ENCODE measurements at places on chromosomes 16 and 17.
A peak's percentile ranks its signal among the peaks of the same experiment; 100 is the strongest.

GRCh38 chr17:54891176-54891821 lies 9.4 kb upstream of the TOM1L1 start:
- DNase-seq = peak; percentile 69

DNA sequence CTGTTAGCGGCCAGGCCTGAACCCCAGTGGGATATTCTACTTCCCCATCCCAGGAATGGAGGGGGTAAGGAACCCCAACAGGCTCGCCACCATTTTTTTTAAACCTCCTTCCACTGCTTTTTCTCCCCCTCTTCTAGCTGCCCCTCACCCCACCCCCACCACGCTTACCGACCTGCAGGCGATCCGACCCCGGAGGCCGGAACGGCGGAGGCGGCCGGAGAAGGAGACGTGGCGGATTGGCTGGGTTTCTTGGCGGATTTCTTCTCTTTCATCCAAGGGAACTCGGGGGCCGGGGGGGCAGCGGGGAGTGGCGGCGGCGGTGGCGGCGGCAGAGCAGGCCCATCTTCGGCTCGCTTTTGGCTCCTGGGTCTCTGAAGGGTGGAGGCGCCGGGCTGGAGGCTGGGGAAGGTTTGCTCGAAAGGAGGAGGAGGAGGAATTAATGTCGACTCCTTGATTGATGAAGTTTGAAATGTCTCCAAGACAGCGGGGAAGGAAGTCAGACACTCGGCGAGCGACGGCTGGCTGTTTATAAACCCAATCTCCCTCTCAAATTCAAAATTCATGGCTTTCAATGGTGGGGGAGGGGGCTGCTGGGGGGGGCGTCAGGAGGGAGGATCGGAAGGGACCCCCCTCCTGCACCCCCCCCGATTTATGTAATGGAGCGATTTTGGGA lies 424 bp downstream of the HOXB2 start:
- DNase-seq = peak; percentile 94

GRCh38 chr17:61131585-61131984 lies 268.1 kb upstream of the TBX2 start:
- no peak for DNase-seq

DNA sequence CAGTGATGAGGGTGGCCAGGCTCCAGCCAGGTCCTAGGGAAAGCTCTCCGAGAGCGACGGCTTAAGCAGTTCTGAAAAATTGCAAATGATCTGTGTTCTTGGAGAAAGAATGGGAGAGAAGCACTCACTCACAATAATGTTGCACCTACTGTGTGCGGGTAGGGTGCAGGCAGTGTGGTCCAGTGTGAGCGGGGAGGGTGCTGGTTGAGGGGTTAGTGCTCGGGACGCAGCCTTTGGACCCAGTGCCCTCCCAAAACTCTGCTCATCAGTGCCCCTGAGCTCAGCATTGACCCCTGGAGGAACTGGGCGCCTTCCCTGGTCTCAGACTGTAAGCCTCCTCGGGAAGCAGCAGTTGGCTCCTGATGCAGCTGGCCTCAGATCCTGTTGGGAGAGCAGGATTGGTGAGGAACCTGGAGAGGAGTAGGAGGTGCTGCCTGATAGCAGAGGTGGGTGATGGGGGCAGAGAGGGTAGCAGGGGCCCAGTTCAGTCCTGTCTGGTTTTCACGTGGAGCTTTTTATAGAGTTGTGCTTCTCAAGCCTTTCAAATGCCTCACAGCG lies 23.6 kb upstream of the ZNF750 start:
- no peak for DNase-seq

DNA sequence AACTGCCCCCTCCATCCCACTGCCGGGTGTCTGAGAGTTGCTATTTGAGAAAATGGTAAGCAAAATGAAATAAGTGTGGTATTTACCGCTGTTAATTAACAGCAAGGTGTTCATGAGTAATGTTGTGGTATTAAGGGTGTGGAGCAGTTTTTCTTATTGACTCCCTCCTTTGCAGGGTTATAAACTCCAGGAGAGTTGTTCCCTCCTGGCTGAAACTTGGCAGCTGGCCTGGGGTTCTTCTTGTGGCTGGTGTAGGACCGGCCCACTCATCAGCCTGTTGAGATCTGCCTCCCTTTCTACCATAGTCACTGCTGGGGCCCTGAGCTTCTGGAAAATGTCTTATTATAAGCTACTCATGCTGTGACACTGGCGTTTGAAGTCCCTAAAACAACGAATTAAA lies 128.6 kb downstream of the SOX9 start:
- DNase-seq = no peak

GRCh38 chr17:7817643-7817964 lies 16.4 kb upstream of the KDM6B start:
- no peak for DNase-seq

DNA sequence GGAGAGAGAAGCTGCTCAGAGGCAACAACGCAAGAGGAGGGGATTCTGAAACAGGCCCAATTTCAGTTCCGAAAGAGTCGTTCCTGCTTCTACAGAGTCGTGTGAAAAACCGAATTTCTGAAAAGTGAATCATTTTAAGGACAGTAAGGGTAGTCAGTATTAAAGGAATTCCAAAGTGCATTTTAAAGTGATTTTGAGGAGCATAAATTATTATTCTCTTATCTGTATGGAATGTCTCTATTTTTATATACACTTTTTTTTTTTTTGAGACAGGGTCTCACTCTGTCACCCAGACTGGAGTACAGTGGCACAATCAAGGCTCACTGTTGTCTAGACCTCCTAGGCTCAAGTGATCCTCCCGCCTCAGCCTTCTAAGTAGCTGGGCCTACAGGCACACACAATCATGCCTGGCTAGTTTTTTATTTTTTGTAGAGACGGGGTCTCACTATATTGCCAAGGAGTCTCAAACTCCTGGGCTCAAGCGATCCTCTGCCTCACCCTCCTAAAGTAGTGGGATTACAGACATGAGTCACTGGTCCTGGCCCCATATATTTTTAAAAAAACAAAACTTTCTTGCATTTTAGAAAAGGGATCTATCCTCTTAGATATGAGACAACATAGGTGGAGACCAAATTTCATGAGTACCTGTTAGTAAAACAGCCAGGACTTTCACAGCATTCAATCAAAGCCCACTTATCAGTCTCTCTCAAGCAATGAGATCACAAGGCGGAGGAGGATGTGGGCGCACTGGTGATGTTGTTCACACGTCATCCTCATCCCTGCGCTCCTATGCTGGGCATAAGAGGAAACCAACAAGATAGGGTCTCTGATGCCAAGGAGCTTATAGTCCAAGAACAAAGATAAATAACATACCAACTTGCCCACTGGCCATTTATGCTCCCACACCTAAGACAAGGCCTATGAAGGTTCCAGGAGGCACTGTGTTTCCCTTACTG lies 53.2 kb downstream of the SMG6 start:
- DNase-seq = no peak

- no peak for DNase-seq
Observed at GRCh38 chr16:8962393-8963009, 1.2 kb downstream of the USP7 start.

- no peak for DNase-seq
Observed at GRCh38 chr16:65757064-65757463, 609.4 kb upstream of the CDH5 start.

DNA sequence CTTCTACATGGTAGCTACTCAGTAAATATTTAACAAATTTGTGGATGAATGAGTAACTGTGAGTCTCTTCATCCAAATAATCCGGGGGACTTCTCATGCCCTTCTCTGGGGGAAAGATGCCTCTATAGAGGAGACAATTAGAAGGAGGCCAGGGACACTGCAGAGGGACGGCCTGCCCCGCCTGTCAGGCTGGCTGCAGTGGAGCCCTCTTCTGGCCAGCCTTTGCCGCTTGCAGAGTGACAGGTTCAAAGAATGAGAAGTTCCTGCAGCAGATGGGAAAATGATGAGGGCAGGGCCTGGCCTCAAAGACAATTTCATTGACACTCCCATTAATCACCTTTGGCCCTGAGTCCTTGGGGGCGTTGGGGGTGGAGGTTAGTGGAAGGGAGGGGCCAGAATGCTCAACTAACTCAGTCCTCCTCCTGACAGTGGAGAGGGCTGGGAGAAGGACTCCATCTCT lies 339.0 kb downstream of the MAF start:
- DNase-seq = no peak

- DNase-seq = peak; percentile 99
Observed at GRCh38 chr16:67857547-67858233, 10.2 kb upstream of the CENPT start.

- DNase-seq = no peak
Observed at GRCh38 chr17:5700745-5701144, 116.4 kb upstream of the NLRP1 start.

- DNase-seq = no peak
Observed at GRCh38 chr17:41734949-41735313, 488 bp upstream of the HAP1 start.

DNA sequence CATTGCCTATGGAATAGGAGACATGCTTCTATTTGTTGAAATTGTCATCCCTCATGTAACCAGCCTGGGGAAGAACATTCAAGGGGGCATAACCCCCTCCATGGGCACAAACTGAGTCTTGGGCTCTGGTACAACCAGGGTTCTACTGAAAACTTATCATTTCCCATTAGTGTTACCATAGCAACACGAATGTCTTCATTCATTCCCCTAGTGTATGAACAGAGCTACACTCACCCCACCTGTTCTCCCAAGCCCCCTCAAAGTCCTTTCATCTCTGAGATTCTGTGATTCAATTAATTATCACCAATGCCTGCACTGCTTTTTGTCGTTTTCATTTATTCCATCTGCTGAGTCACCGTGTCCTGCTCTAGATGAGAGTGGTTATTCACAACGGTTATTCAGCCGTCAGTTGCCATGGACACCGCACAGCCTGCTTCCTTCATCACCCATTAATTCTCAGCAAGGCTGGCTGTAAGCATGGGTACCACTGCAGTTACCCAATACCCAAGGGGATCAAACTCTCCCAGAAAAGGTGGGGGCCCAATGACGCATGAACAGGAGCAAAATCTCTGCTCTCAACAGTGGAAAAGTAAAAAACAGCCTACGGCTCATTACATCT lies 1.6 kb upstream of the GAST start:
- peak; percentile 67 for DNase-seq
